ENCODE measurements at places on chromosomes 1 and 21.

DNA sequence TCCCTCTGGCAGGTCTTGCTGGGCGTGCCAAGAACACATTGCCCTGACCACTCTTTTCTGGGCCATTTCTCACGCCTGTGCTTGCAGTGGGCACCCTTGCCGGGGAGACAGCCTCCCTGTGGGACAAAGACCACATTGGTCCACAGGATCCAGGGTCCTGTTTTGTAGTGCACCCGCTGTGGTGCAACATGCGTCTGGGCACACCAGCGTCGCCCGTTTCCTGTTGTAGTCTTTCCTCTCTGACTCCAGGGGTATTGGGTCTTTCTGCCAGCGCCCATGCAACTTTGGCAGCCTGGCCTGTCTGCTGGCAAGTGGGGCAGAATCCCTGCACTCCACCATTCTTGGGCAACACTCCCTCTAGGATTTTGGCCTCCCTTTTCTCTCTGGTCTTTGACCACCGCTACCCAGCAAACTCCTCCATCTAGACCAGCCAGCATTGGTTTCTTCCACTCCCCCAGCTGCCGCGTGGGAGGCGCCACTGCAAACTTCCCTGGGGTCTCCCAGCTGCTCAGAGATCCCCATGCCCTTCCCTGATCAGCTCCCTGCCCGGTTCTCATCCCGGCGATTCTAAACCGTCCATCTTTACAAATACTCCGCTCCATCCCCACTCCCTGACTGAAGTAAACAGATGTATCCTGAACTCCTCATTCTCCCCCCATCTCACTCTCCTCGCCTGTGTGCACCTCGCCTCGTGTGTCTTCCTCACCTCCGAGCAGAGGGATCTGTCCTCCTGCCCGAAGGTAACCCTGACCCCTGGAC is 1.2 kb upstream of the TPRG1L start:
- no peak for DNase-seq

DNA sequence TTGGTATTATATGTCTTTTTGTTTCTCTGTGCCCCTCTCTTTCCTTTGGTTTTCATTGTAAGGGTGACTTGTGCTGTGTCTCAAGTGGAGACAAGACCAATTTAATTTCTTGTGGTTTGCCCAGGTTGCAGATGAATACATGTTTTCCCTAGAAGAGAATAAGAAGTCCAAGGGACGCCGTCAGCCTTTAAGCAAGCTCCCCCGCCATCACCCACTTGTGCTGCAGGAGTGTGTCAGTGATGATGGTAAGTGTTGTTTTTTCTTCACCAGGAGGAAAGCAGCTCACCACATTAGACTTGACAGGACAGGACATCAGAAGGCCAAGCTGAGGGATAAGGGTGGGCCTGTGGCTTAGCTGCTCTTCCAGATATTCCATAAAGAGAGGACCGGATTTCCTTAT is 23.8 kb upstream of the ST3GAL3 start:
- DNase-seq: no peak

DNA sequence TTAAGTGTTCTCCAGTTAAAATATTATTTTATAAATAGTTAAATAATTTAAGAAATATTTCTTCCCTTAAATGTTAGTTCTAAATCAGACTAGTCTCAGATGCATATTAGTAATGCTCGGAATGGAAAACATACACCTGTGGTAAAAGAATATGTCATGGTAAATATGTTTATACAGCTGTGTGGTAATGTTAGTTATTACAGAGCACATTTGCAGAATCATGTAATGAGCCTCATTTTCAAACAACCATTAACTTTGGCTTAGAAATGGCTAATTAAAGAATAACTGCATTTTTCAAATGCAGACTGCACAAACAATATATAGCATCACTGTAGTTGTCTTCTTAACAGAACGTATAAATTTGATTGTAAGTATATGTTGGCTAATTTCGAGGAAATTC is 90.3 kb downstream of the DISP1 start:
- no peak for DNase-seq

DNA sequence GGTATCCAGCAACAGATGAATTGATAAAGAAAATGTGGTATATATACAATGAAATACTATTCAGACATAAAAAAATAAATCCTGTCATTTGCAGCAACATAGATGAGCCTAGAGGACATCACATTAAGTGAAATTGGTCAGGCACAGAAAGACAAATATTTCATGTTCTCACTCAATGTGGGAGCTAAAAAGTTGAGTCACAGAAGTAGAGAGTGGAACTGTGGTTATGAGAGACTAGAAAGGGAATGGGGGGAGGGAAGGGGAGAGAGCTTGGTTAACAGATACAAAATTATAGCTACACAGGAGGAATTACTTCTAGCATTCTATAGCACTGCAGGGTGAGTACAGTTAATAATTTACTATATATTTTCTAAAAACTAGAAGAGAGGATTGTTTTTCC is 37.1 kb upstream of the SERPINC1 start:
- no peak for DNase-seq

- DNase-seq: no peak
Observed at GRCh38 chr1:163128282-163128681, 59.1 kb downstream of the RGS4 start.

Data from stimulated activated CD4-positive, alpha-beta T cell treated with anti-CD3 and anti-CD28 coated beads, Interleukin-12 subunit alpha, Interleukin-12 subunit beta, amount 100 ng/mL, for 48 hours (primary cell).